Subcutaneous preadipocyte (primary cell): ENCODE measurements at places on chromosomes 5 and 9. TPM values are rescaled to one million over a fixed set of nuclear protein-coding genes. Genes with fewer than 3 reads are reported as not detected.

C9orf50 gene
- not detected in 2 replicates for total RNA-seq

SMC5 gene
- total RNA-seq = 29.9 and 183 TPM in 2 replicates

DBH gene
- not detected in 2 replicates for total RNA-seq

OTULIN gene
- 18.0 and 22.9 TPM in 2 replicates for total RNA-seq

PCDHA11 gene
- total RNA-seq = under 0.01 TPM in 1 of 2 replicates, not detected in the other

LCN2 gene
- not detected in 2 replicates for total RNA-seq

FOXD4L3 gene
- under 0.01 TPM in 1 of 2 replicates, not detected in the other for total RNA-seq
